ENCODE measurements at places on chromosomes 6 and 20. TPM values are rescaled to one million over a fixed set of nuclear protein-coding genes. Genes with fewer than 3 reads are reported as not detected.

GRCh38 chr6:34573567-34574183 lies 17.5 kb upstream of the SPDEF start:
- no peak for DNase-seq

DNA sequence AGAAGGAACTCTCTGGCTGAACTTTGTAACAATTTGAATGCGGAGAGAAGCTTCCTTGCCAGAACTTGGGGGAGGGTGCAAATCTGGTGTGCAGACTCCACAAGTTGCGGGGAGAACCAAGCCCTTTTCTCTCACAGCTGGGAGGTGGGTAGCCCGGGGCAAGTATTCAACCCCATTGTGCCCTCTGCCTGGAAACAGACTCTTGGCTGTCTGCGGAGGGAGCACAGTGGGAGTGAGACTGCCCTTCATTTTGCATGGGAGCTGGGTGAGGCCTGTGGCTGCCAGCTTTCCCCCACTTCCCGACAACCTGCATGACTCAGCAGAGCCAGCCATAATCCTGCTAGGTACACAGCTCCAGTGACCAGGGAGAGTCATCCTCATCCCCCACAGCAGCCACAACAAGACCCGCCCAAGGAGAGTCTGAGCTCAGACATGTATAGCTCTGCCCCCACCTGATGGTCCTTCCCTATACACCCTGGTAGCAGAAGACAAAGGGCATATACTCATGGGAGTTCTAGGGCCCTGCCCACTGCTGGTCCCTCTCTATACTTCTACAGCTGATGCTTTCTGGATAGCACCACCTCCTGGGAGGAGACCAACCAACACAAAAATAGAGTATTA lies 29.4 kb upstream of the TPD52L1 start:
- DNase-seq: no peak

DNA sequence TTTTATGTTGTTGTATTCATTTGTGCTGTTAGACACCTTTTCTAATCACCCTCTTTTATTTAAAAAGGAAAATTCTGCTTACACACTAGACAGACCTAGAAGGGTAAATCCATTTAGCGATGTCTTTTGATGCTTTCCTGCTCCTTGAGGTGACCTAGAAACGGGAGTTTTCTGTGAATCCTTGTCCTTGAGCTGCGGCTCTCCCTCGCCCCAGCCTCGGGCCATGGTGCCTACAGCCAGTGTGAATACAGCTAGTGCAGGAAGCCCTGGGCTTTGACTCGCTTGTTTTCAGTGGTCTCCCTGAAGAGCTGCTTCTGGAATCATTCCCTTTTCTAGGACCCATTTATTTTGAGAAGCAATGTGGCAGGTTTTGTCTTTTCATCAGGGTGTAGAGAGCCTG lies 17.6 kb upstream of the ADRM1 start:
- DNase-seq: no peak

DNA sequence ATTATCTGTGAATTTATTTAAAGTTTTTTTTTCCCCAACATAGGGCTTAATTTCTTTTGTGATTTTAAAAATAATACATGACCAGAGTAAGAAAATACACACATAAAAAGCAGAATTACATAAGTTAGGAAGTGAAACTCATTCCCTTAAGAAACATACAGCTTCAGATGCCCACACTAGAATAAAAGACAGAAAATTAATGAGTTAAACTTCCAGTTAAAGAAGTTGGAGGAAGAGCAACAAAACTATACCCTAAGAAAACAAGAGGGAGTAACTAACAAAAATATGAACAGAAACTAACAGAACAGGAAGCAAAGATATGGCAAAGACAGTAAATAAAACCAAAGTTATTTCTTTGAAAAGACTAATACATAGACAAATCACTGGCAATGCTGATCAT lies 107.6 kb upstream of the CEP85L start:
- no peak for DNase-seq

- DNase-seq: no peak
Observed at GRCh38 chr20:47281376-47281775, 75.1 kb downstream of the ZMYND8 start.

DNA sequence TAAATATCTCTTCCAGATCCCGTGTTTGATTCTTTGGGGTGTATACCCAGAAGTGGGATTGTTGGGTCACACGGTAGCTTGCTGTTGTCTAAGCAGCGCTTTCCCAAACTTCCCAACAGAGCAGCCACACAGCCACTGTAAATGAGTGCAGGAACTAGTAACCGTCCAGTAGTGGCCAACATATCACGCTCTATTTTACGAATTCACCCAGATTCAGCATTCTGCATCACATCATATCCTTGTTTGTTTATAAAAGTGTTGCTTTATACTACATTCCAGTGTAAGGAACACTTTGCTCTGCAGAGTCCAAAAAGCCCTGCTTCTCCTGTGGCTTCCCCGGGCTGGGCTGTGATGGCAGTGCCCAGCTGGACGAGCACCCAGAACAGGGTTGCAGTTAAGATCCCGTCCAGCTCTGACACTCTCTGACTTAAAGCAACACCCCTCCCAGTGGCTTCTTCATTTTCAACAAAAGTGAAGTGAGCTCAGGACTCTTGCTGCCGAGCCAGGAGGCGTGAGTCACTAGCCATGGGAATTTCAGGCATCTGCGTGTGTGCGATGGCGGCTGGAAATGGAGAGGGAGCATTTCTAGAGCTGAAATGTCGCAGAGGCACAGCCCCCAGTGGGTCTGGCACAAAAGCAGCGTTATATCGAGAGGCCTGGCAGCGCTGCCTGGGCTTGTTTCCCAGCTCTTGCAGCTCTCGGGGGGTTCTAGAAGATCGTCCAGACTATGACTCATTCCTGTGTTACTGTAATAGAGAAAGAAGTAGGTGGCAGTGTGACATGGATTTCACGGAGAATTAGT lies 216.3 kb upstream of the ECI2 start:
- DNase-seq: no peak

The FAM217A gene
- not detected for polyA plus RNA-seq

- no peak for DNase-seq
Observed at GRCh38 chr6:168016721-168017525, 19.5 kb downstream of the KIF25 start.

GRCh38 chr6:92052513-92052912 lies 1366.8 kb downstream of the EPHA7 start:
- no peak for DNase-seq

- DNase-seq: no peak
Observed at GRCh38 chr20:63513207-63513606, 7.4 kb upstream of the PPDPF start.

- no peak for DNase-seq
Observed at GRCh38 chr20:23080521-23080920, 5.6 kb downstream of the CD93 start.

The ERVFRD-1 gene
- 0.05 TPM for polyA plus RNA-seq

The CLPSL2 gene
- not detected for polyA plus RNA-seq

GRCh38 chr6:34587851-34588250 lies 31.7 kb upstream of the SPDEF start:
- no peak for DNase-seq

DNA sequence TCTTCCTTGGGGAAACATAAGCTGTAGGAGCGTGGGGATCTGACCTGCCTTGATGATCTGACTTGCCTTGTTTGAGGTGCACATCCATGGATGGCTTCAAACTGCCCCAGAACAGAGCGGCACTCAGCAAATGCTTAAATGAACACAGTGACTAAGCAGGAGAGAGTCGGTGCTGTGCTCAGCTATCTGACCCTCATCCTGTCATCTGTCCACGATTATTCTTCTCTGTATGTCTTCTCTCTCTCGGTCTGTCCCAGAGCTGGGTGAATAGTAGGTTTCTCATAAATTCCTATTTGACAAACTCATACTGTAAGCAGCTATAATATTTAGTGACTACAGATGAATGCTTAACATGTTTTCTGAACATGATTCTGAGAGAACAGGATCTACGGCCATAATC lies 37.3 kb downstream of the TRAM2 start:
- DNase-seq: no peak

DNA sequence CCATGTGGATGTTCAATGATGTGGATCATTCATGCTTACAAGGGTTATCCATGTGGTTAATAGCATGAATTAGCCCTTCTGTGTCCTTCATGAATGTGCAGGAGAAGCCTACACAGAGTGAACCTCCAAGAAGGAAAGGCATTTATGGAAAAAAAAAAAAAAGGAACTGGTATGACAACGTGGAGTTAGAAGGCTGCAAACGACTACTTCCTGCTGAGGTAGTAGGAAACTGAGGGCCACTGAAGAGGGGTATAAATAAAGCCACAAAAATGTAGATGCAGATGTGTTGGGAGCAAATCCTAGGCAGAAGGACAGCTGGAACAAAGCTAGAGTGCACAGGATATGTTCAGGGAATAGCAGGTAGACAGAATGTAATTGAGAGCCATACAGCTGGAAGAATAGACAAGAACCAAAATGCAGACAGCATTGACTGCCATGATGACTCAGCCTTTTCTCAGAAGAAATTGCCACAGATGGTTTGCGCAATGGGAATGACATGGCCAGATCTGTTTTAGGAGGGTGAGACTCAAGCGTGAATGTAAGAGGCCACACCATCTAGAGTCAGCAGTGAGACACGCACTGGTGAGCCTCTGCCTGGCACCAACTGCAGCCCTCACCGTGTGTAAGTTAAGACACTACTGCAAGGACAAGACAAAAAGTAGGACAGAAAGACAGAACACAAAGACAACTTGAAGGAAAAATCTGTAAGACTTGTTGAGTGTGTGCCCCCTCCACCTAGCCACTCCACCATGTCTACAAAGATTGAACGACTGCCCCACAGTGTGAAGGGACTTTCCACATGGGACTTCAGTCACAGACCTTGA lies 79.8 kb downstream of the KIF13A start:
- DNase-seq: no peak

GRCh38 chr6:101352316-101352715 lies 41.2 kb upstream of the GRIK2 start:
- DNase-seq: no peak

DNA sequence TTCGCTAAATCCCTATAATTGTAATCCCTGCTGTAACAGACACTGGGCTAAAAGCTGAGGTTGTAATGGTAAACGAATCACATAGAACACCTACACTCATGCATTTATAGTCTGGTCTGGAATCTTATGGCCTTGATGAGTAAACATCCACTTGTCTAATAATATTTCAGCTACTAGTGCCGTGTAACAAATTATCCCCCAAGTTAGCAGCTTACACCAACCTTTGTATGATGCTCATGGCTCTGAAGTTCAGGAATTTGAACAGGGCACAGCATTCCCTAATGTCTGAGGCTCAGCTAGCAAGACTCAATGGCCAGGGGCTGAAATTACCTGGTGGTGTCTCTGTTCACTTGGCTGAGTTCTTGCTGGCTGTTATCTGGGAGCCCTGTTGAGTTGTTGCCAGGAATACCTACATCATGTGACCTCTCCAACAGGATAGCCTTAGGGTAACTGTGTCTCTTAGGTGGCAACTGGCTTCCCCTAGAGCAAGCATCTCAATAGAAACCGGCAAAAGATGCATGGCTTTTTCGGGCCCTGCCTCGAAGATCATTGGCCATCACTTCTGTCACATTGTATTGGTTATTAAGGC lies 100.9 kb upstream of the TMEM170B start:
- DNase-seq: no peak

DNA sequence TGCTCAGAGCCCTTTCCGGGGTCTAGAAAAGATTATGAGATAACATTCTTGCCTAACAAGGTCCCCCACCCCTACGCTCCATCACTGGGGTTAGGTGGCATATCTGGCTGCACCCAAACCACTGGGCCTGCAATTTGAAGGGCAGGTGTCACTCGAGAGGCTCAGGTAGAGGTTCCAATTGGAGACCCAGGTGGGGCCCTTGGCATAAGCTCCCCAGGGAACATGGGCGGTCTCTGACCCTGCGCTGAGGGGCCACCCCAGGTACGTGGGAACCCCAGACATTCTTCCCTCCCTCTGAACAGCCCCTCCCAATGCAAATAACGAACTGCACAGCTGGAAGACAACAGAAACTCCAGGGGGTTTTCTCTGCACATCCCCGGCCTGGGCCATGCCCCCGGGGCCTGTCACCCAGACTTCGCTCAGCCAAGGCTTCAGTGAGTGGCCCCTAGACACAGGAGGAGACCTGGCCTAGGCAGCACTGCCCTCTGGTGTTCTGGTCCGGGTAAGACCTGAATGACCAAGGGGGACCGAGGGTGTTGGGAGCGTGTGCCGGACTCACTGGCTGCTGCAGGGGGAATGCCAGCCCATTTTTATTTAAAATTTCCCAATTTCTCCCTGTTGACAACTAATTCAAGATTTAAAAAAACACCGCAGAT lies 47.5 kb downstream of the DSTN start:
- peak; percentile 33 for DNase-seq

The RAE1 gene
- polyA plus RNA-seq: 31.7 TPM

The SMPDL3A gene
- not detected for polyA plus RNA-seq

DNA sequence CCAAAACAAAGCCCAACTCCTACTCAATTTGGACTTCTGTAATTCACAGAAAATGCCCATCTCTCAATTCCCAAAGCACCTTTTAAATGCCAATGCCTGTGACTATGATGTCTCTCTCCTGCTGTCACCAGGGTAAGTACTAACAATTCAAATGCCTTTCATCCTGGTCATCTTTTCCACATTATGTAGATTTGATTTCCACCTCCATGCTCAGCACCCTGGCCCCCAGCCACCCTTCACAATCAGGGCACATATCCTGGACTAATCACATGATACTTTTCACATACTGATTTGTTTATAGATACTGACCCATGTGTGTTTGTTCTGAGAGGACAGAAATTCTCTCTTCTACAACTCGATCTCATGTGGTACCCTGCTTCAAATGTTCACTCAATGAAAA lies 236.3 kb downstream of the PTPRK start:
- DNase-seq: no peak

DNA sequence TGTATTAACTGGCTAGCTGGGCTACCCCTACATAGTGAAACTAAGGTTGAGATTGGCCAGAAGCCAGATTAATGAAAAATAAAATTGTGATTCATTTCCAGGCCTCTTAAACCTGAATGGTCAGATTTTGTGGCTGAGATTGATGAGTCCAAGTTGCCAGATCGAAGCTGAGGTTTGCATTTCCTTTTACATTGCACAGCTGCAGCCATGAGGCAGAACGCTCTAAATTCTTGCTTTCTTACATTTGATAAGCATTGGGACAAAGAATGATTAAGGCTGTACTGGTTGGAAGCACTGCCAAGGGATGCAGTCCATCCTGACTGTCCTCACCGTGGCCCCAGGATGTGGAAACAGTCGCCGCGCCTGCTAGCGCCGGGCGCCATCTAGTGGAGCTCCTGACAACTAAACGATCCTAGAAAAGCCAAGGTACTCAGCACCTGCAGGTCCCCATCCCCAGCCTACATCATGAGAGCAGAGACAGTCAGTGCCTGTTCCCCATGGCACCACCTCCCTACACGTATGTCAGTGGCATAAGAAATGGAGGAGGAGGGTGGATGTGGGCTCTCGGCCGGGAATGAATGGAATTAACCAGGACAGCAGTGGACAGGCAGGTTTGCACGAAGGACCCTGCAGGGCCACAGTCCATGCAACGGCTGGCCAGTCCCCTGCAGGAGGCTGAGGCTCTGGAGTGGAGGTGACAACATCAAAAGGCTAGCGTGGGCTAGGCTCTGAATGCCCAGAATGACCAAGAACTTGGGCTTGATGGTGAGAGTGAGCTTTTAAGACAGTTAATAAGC lies 19.0 kb downstream of the PXDC1 start:
- DNase-seq: peak; percentile 63

- DNase-seq: no peak
Observed at GRCh38 chr6:115668211-115668610, 392.5 kb downstream of the FRK start.
